Activated CD4-positive, alpha-beta T cell treated with anti-CD3 and anti-CD28 coated beads for 36 hours (primary cell): ENCODE measurements at places on chromosomes 3 and 15.

DNA sequence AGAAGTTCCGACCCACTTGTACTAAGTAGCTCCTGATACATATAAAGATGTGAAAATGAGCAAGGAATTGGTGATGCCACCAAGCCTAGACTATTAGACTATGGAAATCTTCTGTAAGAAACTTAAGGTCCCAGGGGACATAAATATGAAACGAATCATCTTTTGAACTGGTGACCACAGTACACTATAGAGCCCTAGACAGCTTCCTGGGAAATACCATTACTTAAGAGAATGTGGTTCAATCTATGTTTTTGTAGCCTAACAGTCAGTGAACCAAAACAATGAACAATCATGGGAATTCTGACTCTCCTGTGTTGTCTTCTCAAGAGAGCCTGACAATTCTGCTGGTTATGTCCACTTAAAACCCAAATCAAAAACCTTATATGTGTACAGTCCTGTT, 191.6 kb downstream of the GREM1 start:
- DNase-seq = no peak

- no peak for DNase-seq
Measured at GRCh38 chr3:36874424-36874823, 70.4 kb downstream of the TRANK1 start.

- no peak for DNase-seq
Measured at GRCh38 chr3:140576449-140576848, 101.4 kb upstream of the TRIM42 start.

DNA sequence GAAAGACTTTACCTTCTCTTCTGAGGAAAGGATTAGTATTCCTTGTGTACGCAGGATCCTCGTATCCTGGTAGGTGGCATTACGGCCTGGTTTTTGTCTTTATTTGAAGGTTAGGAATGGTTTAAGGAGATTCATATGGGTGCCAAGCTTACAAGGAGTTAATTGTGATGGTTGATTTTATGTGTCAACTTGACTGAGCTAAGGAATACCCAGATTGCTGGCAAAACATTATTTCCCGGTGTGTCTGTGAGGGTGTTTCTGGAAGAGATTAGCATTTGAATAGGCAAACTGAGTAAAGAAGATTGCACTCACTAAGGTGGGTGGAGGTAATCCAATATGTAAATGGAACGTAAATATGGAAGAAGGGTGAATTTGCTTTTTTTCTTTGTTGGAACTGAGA, 44.4 kb upstream of the ABI3BP start:
- DNase-seq = no peak

DNA sequence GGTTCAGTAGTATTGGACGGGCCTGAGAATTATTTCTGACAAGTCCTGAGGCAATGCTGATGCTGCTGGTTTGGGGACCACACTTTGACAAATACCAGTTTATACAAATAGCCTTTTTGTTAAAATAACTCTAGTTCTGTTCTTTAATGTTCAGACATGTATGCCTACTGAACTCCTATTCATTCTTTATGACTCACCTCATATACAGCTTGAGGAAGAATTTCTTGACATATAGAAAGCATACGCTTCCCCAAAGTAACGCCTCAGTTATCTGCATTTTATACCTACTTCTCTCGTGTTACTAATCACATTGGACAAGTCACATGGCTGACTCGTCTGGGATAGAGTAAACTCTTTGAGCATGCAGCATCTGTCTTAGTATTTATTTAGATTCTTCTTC, 145.4 kb upstream of the GOLIM4 start:
- DNase-seq = no peak

- DNase-seq = no peak
Measured at GRCh38 chr3:134314588-134315285, 59.5 kb downstream of the AMOTL2 start.

GRCh38 chr15:100768501-100768931, 111.1 kb upstream of the ALDH1A3 start:
- DNase-seq = no peak

- DNase-seq = no peak
Measured at GRCh38 chr15:23912191-23912590, 225.1 kb upstream of the NDN start.

GRCh38 chr3:53531749-53532148, 37.3 kb downstream of the CACNA1D start:
- no peak for DNase-seq

DNA sequence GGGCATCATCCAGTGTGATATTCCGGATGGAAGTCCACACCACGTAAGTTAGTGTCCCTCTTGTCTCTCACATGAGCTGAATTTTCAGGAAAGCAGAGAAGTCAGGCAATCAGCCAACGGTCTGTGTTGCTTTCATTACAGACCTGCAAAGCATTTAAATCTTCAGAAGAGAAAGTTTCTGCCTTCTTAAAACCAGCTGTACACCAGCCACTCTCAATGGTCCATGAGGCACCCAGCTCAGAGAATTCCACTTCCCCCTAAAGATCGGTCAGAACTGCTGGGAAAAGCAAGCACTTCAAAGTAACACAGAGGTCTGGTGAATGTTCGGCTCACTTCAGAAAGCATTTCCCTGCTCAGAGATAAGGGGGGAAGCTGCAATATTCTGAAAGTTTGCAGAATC, 903.7 kb downstream of the EPHA3 start:
- DNase-seq = no peak

GRCh38 chr3:16837602-16838001, 47.2 kb upstream of the PLCL2 start:
- DNase-seq = no peak

DNA sequence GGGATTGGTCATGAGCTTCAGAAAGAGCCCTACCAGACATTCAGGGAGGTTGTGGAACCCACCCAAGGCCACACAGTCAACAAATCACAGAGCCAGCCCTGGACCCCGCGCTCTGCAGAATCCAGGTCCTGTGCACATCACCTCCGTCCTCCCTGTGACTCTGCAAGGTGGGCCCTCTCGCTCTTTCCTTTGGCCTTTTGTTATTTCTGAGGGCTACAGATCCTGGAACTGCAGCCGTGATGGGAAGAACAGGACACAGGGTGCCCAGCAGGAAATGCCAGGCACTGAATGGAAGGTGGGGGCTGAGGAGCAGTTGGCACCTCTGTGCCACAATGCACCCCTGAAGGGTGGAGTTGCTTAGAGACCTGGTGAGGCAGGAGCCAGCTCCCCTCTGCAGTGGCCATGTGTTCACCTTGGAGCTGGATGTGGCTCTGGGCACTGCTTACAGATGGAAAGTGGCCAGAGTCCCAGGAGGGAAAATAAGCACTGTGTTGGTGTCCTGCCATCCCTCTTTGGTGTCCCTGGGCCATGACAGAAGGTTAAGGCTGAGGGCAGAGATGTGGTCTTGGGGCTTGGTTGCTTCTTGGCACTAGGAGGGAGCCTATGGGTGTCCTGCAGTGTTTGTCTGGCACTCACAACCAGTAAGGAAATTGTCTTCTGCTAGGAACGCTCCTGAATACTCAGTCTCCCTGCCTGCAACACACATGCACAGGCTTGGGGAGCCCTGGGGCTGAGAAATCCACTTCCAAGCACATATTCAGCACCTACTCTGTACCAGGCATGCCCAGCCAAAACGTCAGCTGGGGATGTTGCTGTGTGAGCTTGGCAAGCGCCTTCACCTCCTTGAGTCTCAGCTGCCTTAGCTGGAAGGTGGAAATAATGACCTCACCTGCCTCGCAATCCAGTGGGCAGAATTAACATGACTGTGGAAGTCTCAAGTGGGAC, 98.0 kb upstream of the SLC6A6 start:
- DNase-seq = no peak

GRCh38 chr3:1183320-1184048, 90.7 kb downstream of the CNTN6 start:
- DNase-seq = no peak

DNA sequence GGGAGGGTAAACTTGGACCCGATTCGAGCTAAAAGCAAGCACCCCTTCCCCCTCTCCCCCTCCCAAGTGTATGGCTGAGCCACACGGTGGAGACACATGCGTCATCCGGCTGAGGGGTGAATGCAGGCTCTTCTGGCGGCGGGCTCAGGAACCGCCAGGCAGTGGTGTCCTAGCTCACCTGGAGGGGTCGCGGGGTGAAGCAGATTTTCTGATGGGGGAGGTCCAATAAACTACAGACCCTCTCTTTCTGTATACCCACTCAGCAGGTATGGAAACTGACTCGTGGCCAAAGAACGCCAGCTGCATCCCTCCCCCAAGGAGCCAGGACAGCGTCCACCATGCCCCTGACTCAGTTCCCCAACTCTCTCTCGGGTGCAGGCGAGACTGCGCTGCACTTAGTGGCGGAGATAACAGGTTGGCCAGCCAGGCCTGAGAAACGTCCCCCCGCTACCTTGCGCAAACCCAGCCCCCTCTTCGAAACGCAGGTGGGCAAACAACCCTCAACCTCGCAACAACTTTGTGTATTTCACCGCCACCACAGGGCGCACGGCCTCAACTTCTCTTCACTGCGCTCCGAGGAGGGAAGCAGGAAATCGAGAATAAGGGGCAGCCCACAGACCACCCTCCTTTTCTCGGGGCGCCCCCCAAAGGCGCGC, 1.3 kb downstream of the MAGI1 start:
- peak; percentile 20 for DNase-seq

DNA sequence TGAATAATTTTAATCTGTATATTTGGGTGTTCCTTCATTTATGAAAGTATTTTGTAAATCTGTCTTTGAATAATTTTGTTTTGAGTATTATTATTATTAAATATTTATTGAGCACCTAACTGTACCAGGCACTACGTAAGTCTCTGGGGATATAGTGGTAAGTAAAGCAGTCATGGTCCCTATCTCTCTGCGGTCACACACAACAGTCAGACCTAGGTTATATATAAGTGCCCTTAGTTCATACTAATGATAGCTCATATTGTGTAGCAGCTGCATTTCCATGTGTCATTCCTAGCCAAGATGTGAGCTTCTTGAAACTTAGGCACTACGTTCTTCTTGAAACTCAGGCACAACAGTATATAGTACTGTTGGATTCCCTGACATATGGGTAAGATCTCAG, 12.4 kb downstream of the NKTR start:
- DNase-seq = no peak

GRCh38 chr15:69504352-69505040, 51.9 kb downstream of the RPLP1 start:
- no peak for DNase-seq

GRCh38 chr15:67542420-67543347, at the start of gene MAP2K5:
MAP2K5 (plus strand) TSS chr15:67542703; CDS start chr15:67543336, 633 bp downstream.
- DNase-seq = peak; percentile 90

DNA sequence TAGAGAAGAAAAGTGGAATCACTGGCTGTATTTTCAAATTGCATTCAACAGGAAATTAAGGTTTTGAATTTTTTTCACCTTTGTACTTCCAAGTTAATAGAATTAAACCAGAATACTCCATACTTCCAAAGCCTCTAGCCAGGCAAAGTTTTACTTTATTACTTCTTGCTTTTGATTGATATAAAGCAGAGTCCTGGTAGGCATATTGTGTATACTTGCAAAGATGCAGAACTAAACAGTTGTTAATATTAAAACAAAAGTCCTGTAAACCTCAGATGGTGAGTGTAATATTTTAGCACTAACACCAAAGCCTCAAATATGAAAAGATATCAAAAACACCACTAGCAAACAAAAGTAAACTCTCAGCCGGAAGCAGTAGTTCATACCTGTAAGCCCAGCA, 107.2 kb upstream of the C2CD4B start:
- no peak for DNase-seq

DNA sequence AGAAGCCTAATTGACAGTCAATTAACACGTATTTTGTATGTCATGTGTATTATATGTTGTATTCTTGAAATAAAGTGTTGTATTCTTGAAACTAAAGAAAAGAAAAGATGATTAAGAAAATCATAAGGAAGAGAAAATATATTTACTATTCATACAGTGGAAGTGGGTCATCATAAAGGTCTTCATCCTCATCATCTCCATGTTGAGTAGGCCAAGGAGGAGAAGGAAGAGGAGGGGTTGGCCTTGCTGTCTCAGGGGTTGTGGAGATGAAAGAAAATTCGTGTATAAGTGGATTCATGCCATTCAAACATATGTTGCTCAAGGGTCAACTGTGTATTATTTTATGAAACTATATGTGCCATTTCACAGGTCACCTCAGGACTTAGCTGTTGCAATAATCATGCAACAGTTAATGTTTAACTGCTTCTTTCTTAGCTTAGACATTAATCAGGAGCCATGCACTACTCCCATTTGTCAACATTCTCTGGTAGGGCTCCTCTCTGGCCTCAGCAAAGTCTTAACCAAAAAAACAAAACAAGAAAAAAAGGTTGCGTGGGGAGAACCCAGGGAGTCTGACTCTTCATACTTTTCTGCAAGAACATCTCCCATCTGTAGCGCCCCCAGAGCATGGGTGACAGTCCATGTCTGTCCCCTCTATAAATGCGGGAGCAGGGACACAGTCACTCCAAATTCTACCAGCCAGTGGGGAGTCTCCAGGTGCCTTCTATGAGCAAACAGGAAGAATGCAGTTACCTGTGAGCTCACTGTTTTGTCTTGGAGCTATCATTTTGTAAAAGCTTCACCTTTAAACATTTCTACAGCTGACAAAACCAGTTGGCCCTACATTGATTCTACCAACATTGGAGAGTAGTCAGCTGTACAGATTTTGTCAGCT, 19.9 kb upstream of the LRRC2 start:
- DNase-seq = no peak

- DNase-seq = no peak
Measured at GRCh38 chr3:138010273-138010590, 267 bp downstream of the CLDN18 start.

DNA sequence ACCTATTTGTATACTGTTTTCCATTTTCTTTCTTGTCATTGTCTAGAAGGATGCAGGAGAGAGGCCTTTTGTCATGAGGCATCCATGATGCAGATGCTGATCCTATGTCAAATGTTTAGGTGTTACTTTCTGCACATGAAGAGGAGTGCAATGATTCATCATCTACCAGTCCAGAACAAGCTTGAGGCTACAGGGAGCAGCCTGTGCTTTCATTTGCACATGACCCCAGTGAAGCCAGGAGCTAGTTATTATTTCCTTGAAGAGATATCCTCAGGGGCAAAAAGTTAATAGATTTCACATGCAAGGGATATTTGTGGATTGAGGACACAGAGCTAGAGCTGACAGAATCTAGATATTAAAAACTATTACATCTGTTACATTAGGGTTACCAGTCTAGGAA, 204.4 kb upstream of the TGFBR2 start:
- no peak for DNase-seq

DNA sequence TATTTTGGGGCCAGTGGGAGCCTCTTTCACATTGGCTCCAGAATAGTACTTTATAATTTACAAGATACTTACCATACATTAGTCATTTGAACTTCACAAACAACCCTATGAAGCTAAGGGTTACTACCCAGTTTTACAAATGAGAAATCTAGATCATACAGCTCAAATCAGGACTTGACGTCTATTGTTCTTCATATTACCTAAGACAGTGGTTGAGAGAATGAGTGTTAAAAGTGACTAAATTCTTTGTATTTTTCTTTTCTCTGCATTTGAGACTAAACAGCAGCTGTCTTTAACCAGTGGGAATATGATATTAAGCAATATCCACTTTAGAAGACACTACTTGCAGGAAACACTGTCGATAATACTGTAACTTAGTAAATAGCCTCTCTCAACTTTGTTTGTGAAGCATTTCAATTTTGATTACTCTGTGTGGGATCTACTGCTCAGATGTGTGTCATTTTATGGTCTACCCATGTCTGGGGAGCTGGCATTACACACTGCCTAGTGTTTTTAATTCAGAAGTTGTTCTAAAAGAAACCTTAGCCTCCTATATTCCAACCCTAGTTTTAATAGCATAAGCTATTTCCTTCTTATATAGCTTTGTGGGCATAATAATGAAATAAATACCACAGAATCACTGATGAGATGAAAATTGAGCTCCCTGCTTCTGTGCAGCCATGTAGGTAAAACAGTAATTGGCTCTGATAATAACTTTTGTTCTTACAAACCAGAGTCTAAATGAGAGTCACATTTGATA, 45.9 kb downstream of the IQCH start:
- DNase-seq = no peak
